ENCODE measurements at places on chromosomes 5 and 9.

- no peak for DNase-seq
These were observed 10.4 kb upstream of the GNAQ start for GRCh38 chr9:78041971-78042370.

- DNase-seq = no peak
These were observed 9.9 kb upstream of the OSMR start for GRCh38 chr5:38835887-38836286.

GRCh38 chr5:4817767-4818166 lies 322.4 kb upstream of the ADAMTS16 start:
- DNase-seq = no peak

GRCh38 chr5:14830210-14831005 lies 41.2 kb downstream of the ANKH start:
- no peak for DNase-seq

- no peak for DNase-seq
These were observed 57.7 kb downstream of the MAT2B start for GRCh38 chr5:163563112-163563511.

Data from hematopoietic multipotent progenitor cell treated with erythropoietin and hydrocortisone succinate and interleukin-3 and kit ligand, for 6 days (in vitro differentiated cells).